ENCODE measurements at places on chromosomes 2 and 18. TPM values are rescaled to one million over a fixed set of nuclear protein-coding genes. Genes with fewer than 3 reads are reported as not detected.
A peak's percentile ranks its signal among the peaks of the same experiment; 100 is the strongest.

Gene CMPK2
- 0.12 TPM for total RNA-seq

Gene REEP1
- 1.6 TPM for total RNA-seq

DNA sequence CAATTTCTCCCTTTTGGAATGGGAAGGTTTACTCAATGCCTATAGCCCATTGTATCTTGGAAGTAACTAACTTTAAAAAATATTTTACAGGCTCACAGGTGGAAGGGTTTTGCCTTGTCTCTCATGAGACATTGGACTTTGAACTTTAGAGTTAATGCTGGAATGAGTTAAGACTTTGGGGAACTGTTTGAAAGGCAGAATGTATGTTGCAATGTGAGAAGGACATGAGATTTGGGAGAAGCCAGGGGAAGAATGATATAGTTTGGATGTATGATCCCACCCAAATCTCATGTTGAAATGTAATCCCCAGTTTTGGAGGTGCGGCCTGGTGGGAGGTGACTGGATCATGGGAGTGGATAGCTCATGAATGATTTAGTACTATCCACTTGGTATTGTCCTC is 17.5 kb upstream of the TBC1D8 start:
- no peak for DNase-seq
- no peak overlapping the region for H3K4me3 ChIP-seq
- peaks cover 3% of the 10 kb centered on the region for H3K36me3 ChIP-seq
- H3K27me3 ChIP-seq: no peaks in the 10 kb centered on the region

DNA sequence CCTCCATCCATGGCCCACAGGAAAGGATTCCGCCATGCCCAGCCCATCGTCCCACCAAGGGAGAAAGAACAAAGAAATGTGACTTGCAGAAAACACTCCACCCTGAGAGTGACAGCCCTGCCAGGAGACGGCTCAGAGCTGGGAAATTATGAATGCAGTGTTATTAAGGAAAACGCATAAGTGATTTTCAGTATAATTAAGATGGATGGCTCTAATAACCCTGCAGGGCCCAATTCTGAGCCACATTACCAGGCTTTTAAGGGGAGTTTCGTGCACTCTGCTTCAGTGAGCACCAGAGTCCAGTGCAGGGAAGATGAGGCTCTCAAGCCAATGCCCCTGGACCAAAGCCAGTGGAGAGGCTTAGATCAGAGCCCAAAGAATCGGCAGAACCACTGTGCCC is 10.6 kb upstream of the TEX51 start:
- H3K27me3 ChIP-seq: peaks cover 6% of the 10 kb centered on the region
- no peaks in the 10 kb centered on the region for H3K4me1 ChIP-seq
- no peaks in the 10 kb centered on the region for H3K36me3 ChIP-seq
- no peak for DNase-seq

DNA sequence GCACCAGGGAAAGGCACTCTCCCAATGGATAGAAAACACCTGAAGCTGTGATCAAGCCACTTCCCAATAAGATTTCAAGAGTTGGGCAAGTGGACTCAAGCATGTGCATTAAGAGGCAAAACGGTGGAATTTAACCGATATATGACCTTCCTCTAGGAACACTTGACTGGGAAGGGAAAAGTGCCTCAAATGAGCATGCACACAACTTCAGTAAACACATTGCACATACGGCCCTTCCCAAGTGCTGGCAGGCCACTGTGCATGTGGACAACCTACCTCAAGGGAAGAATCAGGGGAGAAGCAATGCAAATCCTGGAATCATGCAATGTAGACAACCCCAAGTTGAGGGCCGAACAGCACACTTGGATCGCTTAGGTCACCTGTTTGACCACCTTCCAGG is 23.9 kb upstream of the SH3RF3 start:
- DNase-seq: no peak
- no peaks in the 10 kb centered on the region for H3K36me3 ChIP-seq
- peaks cover 64% of the 10 kb centered on the region for H3K27me3 ChIP-seq
- H3K27ac ChIP-seq: no peak overlapping the region

Gene GPBAR1
- total RNA-seq: 1.6 TPM

DNA sequence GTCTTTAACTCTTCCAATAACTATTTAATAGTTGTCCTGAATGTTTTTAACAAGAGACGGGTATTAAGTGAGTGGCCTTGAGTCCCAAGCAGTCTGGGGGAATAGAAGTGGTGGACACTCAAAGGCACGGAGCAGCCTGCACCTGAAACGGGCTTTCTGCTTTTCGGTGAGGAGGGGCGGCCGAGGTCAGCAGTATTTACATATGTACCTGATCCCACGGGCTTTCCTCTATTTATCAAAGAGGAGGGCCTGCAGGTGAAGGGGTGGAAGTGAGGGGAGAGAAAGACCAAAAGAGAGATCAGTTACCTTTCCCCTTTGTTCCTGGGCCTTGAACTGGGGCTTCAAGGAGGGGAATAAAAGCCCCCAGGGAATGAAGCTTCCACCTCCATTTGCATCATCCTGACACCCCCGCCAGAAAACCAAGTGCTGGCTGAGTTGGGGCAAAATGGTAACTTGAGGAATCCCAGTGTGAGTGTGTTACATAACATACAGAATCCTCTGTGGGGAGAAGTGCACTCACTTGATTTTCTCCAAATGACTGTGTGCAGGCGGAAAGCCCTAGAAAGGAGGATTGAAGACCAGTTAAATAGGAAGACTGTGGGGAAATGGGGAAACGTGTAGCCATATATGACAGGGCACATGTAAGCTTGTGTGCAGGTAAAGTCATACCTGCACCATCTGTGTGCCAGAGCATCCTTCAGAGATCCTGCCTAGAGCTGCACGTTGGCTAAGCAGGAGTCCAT is 12.4 kb downstream of the POU3F3 start:
- H3K4me3 ChIP-seq: peak overlapping the region; percentile 59
- DNase-seq: peak; percentile 62
- H3K27ac ChIP-seq: no peak overlapping the region
- no peaks in the 10 kb centered on the region for H3K36me3 ChIP-seq
- H3K27me3 ChIP-seq: peaks cover 98% of the 10 kb centered on the region

Measured in GM23338 (cell line).